ENCODE measurements at places on chromosomes 7 and 10. TPM values are rescaled to one million over a fixed set of nuclear protein-coding genes. Genes with fewer than 3 reads are reported as not detected.

DNA sequence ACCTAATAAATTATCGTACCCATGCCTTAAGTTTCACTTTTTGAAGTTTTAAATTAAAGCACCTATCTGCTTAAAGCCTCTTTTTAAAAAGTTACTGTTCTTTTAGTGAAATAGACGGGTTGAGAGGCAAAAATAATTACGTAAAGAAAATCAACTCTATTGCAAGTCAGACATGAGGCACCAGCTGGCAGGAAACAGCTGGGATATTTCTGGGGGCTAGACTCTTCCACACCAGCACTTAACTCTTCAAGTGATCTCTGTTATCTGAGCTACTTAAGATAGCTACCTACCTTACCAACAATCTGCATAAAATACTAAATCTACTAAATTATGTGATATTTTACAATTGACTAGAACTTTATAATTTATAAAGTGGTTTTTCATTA lies 35.8 kb downstream of the GBF1 start:
- H3K27ac ChIP-seq, result no peak overlapping the region
- H3K4me1 ChIP-seq, result no peaks in the 10 kb centered on the region
- peaks cover 4% of the 10 kb centered on the region for H3K36me3 ChIP-seq
- no peak overlapping the region for H3K4me3 ChIP-seq
- no peaks in the 10 kb centered on the region for H3K27me3 ChIP-seq

DRGX gene
- total RNA-seq, result not detected

GRCh38 chr10:89634637-89635036 lies 10.4 kb downstream of the PANK1 start:
- DNase-seq, result no peak
- no peak overlapping the region for H3K4me3 ChIP-seq
- no peaks in the 10 kb centered on the region for H3K4me1 ChIP-seq
- peaks cover 7% of the 10 kb centered on the region for H3K36me3 ChIP-seq

- H3K27ac ChIP-seq, result no peak overlapping the region
- no peak for DNase-seq
- no peaks in the 10 kb centered on the region for H3K36me3 ChIP-seq
- H3K27me3 ChIP-seq, result no peaks in the 10 kb centered on the region
Measured at GRCh38 chr10:6406220-6407033, 173.6 kb downstream of the PRKCQ start.

CCNY gene
- total RNA-seq, result 24.9 TPM

DNA sequence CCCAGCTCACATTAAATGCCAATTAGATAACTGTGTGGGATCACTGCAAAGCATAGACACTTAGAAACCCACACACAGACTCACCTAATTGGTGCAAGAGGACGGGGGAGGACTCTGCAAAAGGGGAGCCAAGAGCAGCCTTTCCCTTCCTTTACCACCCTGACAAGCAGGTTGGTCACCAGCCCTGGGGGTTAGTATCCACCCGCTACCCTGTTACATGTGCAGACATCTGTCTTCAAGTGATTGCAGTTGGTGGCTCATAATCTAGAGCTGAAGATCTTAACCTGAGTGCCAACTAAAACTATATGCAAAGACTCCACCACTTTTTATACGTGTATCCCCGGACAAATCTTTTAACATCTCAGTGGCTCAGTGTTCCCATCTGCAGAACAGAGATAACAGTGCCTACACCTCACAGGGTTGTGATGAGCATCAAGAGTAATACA lies 56.9 kb downstream of the SORBS1 start:
- H3K36me3 ChIP-seq, result no peaks in the 10 kb centered on the region
- DNase-seq, result no peak
- no peaks in the 10 kb centered on the region for H3K27me3 ChIP-seq
- H3K27ac ChIP-seq, result no peak overlapping the region

TAS2R41 gene
- total RNA-seq, result not detected

CPA2 gene
- 2.7 TPM for total RNA-seq

- H3K27ac ChIP-seq, result no peak overlapping the region
- H3K4me1 ChIP-seq, result no peaks in the 10 kb centered on the region
- H3K27me3 ChIP-seq, result no peaks in the 10 kb centered on the region
- H3K4me3 ChIP-seq, result no peak overlapping the region
- no peak for DNase-seq
Measured at GRCh38 chr10:43353495-43354329, 17.7 kb upstream of the FXYD4 start.

PTPRN2 gene
- 34.3 TPM for total RNA-seq

GRCh38 chr7:22039670-22040069 lies 94.0 kb upstream of the CDCA7L start:
- H3K27me3 ChIP-seq, result no peaks in the 10 kb centered on the region
- H3K36me3 ChIP-seq, result no peaks in the 10 kb centered on the region
- H3K4me3 ChIP-seq, result no peak overlapping the region
- no peak overlapping the region for H3K27ac ChIP-seq
- no peaks in the 10 kb centered on the region for H3K4me1 ChIP-seq
- no peak for DNase-seq

DNA sequence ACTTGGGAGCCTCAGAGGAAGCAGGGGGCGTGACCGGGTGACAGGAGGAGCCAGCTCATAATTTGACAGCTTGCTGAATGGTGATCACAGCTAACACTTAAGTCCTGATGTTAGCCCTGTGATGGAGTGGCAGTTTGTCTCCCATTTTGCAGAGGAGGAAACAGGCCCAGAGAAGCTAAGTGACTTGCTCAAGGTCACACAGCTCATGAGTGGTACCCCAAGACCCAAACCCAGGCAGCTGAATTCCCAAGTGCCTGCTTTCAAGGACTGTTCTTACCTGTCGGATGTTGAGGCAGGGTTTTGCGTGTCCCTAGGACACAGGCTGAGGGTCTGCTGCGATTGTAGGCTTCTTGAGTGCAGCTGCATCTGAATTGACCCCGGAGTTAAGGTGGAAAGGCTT lies 51.7 kb downstream of the PALD1 start:
- no peaks in the 10 kb centered on the region for H3K4me1 ChIP-seq
- no peak for DNase-seq
- no peaks in the 10 kb centered on the region for H3K36me3 ChIP-seq
- no peaks in the 10 kb centered on the region for H3K27me3 ChIP-seq
- no peak overlapping the region for H3K4me3 ChIP-seq

C10orf67 gene
- total RNA-seq, result not detected

TMEM236 gene
- total RNA-seq, result 3.3 TPM

All from Peyer's patch (tissue), 4 donors.